Suprapubic skin (tissue), 4 donors: ENCODE measurements at places on chromosomes 1 and 21.
A peak's percentile ranks its signal among the peaks of the same experiment; 100 is the strongest.

DNA sequence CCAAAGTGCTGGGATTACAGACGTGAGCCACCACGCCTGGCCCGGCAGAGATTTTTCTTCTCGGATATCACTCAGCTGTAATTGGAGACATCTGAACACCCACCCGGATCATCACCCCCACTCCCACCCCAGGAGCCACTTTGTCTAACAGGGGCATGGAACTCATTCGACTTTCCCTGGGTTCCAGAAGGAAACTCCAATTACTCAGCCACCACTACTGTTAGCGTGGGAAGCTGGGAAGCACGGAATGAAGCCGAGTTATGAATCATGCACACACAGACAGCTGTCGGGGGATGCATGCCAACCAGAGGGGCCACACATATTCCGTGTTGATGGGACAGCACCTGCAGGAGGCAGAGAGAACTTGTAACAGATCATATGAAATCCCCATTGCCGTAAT is 85.2 kb downstream of the HLCS start:
- no peaks in the 10 kb centered on the region for H3K4me1 ChIP-seq
- H3K4me3 ChIP-seq = no peak overlapping the region
- no peak for DNase-seq
- no peaks in the 10 kb centered on the region for H3K27me3 ChIP-seq
- no peaks in the 10 kb centered on the region for H3K36me3 ChIP-seq
- no peak overlapping the region for H3K27ac ChIP-seq

GRCh38 chr1:93774707-93775106 is 93.1 kb upstream of the BCAR3 start:
- peaks cover 4% of the 10 kb centered on the region for H3K4me1 ChIP-seq
- H3K27me3 ChIP-seq = no peaks in the 10 kb centered on the region
- DNase-seq = no peak
- no peaks in the 10 kb centered on the region for H3K36me3 ChIP-seq
- H3K4me3 ChIP-seq = no peak overlapping the region
- H3K27ac ChIP-seq = no peak overlapping the region

DNA sequence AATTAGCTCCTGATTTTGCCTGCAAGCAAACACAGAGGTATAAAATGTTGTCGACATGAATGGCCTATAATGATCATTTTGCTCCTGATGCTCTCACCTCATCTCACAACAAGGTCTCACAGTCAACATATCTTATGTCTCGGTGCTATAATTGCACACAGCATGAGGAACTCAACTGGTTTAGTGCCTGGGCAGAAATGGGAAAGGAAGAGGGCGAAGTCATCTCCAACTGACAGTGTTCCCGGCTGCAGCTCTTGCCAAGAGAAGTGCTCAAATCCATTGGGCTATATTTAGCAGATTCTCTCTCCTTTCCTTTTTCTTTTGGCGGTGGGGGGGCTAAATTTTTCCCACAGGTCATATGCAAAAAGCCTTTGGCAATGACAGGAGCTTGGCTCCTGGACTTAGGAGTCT is 53.0 kb downstream of the SLC45A1 start:
- H3K27me3 ChIP-seq = no peaks in the 10 kb centered on the region
- H3K4me1 ChIP-seq = peaks cover 69% of the 10 kb centered on the region
- peaks cover 15% of the 10 kb centered on the region for H3K36me3 ChIP-seq
- DNase-seq = no peak
- peak overlapping the region; percentile 84 for H3K27ac ChIP-seq

- peaks cover 23% of the 10 kb centered on the region for H3K4me1 ChIP-seq
- no peak overlapping the region for H3K27ac ChIP-seq
- no peaks in the 10 kb centered on the region for H3K27me3 ChIP-seq
- peaks cover 23% of the 10 kb centered on the region for H3K36me3 ChIP-seq
These were observed 84.3 kb downstream of the SLC45A1 start for GRCh38 chr1:8402109-8402710.

DNA sequence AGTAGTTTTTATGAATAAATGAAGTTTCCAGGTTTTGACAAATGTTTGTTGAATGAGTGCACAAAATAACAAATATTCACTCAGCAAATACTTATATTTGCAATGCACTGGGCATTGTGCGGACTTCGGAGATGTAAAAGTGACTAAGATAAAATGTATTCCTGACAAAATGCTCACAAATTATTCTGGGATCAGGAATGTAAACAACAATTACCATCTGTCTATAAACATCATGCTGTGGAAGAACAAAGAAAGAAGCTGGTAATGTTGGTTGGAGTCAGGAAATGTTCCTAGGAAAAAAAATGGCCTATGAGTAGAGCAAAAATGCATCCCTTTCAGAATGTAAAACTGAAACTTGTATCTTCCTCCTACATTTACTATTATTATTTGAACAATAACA is 68.5 kb downstream of the CRB1 start:
- no peaks in the 10 kb centered on the region for H3K4me1 ChIP-seq
- H3K4me3 ChIP-seq = no peak overlapping the region
- no peaks in the 10 kb centered on the region for H3K27me3 ChIP-seq
- DNase-seq = no peak
- no peaks in the 10 kb centered on the region for H3K36me3 ChIP-seq

DNA sequence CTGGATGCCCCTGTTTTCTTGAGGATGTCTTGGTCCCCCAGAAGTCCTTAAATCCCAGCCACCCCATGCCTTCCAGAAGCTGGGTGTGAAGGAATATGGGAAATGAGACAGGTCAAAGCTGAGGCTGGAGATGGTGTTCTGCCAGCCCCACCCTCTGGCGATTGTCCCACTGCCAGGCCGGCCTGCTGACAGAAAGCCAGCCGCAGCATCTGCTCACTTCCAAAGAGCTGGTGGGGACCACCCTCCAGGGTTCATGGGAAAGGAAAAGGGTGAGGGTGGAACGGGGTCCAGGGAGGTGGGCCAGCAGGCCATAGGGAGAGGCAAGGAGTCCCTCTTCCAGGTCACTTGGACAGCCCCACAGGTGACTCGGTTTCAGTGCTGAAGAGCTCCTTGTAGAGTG is 1.9 kb upstream of the LINGO4 start:
- no peak overlapping the region for H3K4me3 ChIP-seq
- H3K36me3 ChIP-seq = no peaks in the 10 kb centered on the region
- H3K27me3 ChIP-seq = no peaks in the 10 kb centered on the region
- no peak for DNase-seq
- peaks cover 4% of the 10 kb centered on the region for H3K4me1 ChIP-seq

DNA sequence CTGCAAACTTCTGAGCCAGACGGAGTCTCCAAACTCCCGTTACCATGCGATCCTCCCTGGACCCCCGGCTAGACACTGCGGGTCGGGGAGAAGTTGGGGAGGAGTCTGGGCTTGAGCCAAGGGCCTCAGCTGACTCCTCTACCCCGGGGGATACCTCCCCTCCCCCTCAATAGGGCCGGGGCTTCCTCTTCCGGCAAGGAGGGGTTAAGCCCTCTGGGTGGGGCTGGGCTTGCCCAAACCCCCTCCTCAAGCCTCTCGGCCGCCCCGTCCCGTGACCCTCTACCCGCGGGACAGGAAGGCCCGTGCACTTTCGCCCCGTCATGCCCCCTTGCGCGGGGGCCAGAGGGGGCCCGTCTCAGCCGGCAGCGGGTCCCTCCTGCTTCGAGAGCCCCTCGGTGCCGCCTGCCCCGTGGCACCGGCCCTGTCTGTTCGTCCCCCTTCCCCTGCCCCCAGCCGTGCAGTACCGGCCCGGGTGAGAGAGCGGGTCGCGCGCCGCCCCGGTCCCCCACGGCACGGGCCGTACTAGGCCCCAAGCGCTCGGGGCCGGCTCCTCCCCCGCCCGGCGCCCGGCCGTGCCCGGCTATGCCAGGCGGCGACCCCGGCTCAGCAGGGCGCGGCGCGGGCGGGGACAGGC is 652 bp downstream of the ARL8A start:
- H3K27ac ChIP-seq = peak overlapping the region; percentile 93
- no peaks in the 10 kb centered on the region for H3K27me3 ChIP-seq
- H3K36me3 ChIP-seq = peaks cover 4% of the 10 kb centered on the region
- H3K4me3 ChIP-seq = peak overlapping the region; percentile 77
- no peak for DNase-seq

- no peak for DNase-seq
- peaks cover 13% of the 10 kb centered on the region for H3K4me1 ChIP-seq
- no peak overlapping the region for H3K27ac ChIP-seq
- H3K27me3 ChIP-seq = no peaks in the 10 kb centered on the region
These were observed 33.8 kb upstream of the CCN1 start for GRCh38 chr1:85546748-85547147.

GRCh38 chr1:201751872-201752271 is 77.1 kb upstream of the IPO9 start:
- H3K27me3 ChIP-seq = no peaks in the 10 kb centered on the region
- H3K36me3 ChIP-seq = no peaks in the 10 kb centered on the region
- no peak overlapping the region for H3K4me3 ChIP-seq
- H3K27ac ChIP-seq = no peak overlapping the region

DNA sequence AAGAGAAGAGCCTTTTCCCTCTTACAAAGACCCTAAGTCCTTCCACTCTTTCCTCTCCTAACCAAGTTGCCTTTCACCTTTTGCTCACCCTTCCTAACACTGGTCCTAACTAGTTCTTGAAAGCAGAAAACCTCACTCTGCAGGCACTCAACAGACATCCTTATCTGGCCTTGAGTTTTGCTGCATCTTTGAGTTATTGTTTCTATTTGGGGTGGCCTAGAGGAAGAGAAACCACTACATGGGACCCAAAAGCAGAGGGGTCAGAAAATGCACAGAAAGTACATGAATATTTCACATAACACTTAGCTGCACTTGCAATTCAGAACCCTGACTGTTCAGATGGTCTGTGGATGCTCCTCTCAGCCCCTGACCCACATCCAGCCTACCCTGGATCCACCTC is 178.3 kb upstream of the SYT6 start:
- H3K4me1 ChIP-seq = no peaks in the 10 kb centered on the region
- DNase-seq = no peak
- no peak overlapping the region for H3K4me3 ChIP-seq
- H3K36me3 ChIP-seq = no peaks in the 10 kb centered on the region
- no peak overlapping the region for H3K27ac ChIP-seq
- peaks cover 9% of the 10 kb centered on the region for H3K27me3 ChIP-seq

DNA sequence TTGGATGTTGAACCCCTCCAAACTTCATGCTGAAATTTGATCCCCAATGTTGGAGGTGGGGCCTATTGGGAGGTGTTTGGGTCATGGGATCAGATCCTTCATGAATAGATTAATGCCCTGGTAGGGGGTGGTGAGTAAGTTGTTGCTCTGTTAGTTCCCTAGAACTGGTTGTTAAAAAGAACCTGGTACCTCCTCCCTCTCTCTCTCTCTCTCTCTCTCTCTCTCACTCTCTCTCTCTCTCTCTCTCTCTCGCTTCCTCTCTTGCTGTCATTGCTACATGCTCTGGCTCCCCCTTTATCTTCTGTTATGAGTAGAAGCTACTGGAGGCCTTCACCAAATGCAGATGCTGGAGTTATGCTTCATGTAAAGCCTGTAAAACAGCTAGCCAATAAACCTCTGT is 498.2 kb upstream of the NR5A2 start:
- H3K4me1 ChIP-seq = no peaks in the 10 kb centered on the region
- no peaks in the 10 kb centered on the region for H3K27me3 ChIP-seq
- no peak for DNase-seq
- H3K27ac ChIP-seq = no peak overlapping the region
- H3K36me3 ChIP-seq = no peaks in the 10 kb centered on the region

- DNase-seq = no peak
- H3K4me3 ChIP-seq = peak overlapping the region; percentile 85
- H3K27ac ChIP-seq = peak overlapping the region; percentile 82
These were observed 844 bp downstream of the NIBAN1 start for GRCh38 chr1:184973272-184974055.

DNA sequence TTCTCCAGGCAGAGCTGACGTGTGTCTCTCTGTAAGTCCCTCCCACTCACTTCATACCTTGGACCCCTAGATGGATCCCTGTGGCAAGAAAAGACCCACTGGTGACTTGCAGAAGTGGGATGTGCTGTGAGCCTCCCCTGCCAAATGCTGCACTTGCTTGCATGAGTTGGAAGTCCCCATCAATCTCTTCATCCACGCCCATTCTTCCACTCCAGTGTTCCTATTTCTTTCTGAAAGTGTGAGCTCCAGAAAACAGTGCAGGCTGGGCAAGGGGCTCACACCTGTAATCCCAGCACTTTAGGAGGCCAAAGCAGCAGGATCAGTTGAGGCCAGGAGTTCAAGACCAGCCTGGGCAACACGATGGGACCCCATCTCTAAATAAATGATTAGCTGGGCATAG is 254.1 kb upstream of the IRF2BP2 start:
- H3K27ac ChIP-seq = peak overlapping the region; percentile 78
- DNase-seq = no peak
- no peak overlapping the region for H3K4me3 ChIP-seq
- H3K4me1 ChIP-seq = peaks cover 41% of the 10 kb centered on the region
- H3K27me3 ChIP-seq = no peaks in the 10 kb centered on the region

GRCh38 chr1:237903961-237904360 is 13.2 kb upstream of the ZP4 start:
- H3K36me3 ChIP-seq = no peaks in the 10 kb centered on the region
- no peak overlapping the region for H3K27ac ChIP-seq

DNA sequence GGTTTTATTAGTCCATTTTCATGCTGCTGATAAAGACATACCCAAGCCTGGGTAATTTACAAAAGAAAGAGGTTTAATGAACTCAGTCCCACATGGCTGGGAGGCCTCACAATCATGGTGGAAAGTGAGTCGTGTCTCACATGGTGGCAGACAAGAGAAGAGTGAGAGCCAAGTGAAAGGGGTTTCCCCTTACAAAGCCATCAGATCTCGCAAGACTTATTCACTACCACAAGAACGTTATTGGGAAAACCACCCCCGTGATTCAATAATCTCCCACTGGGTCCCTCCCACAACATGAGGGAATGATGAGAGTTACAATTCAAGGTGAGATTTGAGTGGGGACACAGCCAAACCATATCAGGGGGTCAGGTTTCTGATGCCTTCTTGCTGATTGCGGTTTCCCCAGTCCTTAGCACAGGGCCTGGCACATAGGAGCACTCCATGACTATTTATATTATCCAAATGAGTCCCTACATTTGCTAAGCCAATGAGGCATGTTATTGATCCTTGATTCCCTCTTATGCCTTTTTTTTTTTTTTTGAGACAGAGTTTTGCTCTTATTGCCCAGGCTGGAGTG is 35.3 kb upstream of the PAXBP1 start:
- H3K27me3 ChIP-seq = no peaks in the 10 kb centered on the region
- no peaks in the 10 kb centered on the region for H3K36me3 ChIP-seq
- H3K4me3 ChIP-seq = no peak overlapping the region
- H3K27ac ChIP-seq = no peak overlapping the region
- DNase-seq = no peak

- no peak overlapping the region for H3K4me3 ChIP-seq
- no peaks in the 10 kb centered on the region for H3K4me1 ChIP-seq
- no peaks in the 10 kb centered on the region for H3K36me3 ChIP-seq
- no peaks in the 10 kb centered on the region for H3K27me3 ChIP-seq
- DNase-seq = no peak
These were observed 11.0 kb upstream of the TIPRL start for GRCh38 chr1:168167806-168168205.

- no peak for DNase-seq
- no peaks in the 10 kb centered on the region for H3K4me1 ChIP-seq
- no peak overlapping the region for H3K27ac ChIP-seq
- no peak overlapping the region for H3K4me3 ChIP-seq
- no peaks in the 10 kb centered on the region for H3K36me3 ChIP-seq
These were observed 426.6 kb downstream of the LRRIQ3 start for GRCh38 chr1:73771396-73771795.

GRCh38 chr1:180028864-180029263 is 74.3 kb downstream of the CEP350 start:
- H3K27ac ChIP-seq = no peak overlapping the region
- H3K27me3 ChIP-seq = no peaks in the 10 kb centered on the region
- H3K36me3 ChIP-seq = peaks cover 58% of the 10 kb centered on the region
- no peak for DNase-seq

GRCh38 chr1:202093858-202094257 is 28.9 kb upstream of the GPR37L1 start:
- H3K36me3 ChIP-seq = no peaks in the 10 kb centered on the region
- H3K4me3 ChIP-seq = no peak overlapping the region
- H3K27me3 ChIP-seq = no peaks in the 10 kb centered on the region
- H3K27ac ChIP-seq = no peak overlapping the region
- no peak for DNase-seq
- H3K4me1 ChIP-seq = no peaks in the 10 kb centered on the region
